ENCODE measurements at places on chromosomes 1 and 21.

DNA sequence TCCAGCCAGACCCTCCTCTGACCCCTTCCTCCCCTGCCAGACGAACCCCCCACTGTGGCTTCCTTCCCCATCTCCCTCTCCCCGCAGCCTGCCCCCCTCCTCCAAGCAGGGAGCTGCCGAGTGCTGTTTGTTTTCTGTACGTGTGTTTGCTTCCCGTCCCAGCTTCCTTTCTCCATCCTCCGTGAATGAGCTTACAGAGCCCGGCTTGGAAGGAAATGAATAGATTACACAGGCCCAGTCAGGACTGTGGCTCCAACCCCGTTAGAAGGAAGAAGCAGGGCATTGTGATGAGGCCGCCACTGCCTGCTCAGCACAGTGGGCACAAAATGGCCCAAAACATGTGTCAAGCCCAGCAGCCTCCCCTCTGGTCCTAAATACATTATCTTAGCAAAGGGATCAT lies 123.2 kb downstream of the IGSF21 start:
- no peak for DNase-seq

- no peak for DNase-seq
Measured at GRCh38 chr1:233681285-233681684, 67.4 kb downstream of the KCNK1 start.

DNA sequence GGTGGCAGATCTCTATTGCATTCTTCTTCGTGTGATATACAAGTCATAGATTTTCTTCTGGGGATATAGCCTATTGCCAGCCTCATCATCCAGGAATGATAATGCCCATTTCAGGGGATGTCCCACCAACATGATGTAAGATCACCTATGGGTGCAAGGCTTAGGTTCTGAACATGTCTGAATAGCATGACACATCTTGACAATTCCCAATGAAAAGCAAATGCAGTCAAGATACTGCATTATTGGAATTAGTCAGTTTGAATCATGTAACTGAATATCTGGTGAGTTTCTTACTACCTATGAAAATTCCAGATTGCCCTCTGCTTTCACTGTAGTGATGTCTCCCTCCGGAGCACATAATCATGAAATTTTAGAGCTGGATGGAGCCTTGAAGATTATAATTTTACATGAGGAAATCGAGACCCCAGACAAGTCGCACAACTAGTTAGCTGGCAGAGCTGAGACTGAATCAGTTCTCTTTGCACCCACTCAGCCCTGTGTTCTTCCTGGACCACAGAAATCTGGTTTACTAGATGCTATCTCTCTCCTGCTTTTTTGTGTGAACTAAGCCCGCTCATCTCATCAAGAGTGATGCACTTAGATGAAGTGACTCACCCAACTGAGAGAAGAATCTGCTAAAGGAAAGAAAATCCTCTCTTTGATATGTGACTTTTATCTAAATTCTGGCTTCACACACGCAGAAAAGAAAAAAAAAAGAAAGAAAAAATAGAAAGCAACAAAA lies 65.0 kb downstream of the WDR64 start:
- DNase-seq: no peak

GRCh38 chr1:64942675-64943074 lies 23.7 kb downstream of the JAK1 start:
- no peak for DNase-seq

DNA sequence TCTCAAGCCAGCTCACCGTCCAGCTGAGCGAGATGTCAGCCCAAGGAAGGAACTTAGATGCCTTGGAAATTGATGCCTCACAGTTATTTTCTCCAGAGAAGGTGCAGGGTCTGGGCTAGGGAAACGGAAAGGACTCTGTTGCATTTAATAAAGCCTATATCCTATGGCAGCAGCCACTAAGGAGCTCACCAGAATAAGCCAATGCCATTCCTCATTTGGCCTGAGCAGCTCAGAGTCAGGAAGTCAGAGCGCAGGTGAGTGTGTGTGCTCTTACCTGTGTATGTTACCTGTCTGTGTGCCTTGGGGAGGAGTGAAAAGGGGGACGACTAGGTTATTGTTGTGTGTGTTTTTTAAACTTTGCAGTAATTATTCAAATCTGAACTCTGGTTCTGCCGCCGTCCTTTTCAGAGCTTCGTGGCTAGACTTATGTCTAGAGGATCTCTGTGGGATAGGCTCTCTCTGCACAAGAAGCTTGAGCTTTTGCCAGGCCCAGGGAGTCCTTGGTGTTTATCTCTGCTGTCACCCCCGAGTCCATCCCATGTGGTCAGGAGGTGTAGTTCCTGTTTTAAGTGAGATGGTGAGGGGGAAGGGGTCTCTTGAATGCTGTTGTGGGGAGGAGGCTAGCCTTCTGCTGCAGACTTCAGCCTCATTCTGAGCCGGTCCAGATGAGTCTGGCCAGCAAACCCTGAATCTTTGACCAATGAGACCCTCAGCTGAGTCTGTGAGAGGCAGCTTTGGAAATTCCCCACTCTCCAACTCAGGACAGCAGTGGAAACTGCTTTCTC lies 2.4 kb downstream of the TMCC2 start:
- DNase-seq: no peak

DNA sequence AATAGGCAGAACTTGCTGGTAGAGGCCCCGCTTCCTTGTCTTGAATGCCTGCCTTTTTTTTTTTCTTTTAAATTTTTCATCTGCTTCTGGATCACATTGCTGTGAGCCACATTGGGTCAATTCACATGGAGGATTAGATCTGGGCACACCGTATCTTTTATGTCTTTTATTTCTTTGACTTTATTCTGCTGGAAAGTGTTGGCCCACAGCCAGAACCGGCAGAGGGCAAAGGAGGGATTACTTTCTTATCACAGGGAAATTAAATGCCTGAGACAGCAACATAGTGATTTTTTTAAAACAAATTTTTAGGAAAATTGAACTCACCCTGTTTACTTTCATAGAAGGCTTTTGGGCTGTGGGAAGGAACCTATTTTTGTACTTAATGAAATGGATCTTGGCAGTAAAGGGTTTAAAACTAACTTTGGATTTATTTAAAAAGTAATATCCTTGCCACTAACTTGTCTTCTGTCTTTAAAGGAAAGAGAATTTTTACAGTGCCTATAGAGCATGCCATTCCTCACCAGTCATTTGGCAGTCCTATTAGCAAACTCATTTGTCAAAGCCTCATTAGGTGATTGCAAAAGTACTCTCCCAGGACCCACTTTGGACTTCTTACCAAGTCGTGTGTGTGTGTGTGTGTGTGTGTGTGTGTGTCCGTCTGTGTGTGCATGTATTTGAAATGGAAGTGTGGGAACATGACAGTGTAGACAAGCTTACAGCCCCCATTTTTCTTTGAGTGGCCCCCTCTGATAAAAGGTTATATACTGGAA lies 68.4 kb downstream of the ST6GALNAC3 start:
- no peak for DNase-seq

DNA sequence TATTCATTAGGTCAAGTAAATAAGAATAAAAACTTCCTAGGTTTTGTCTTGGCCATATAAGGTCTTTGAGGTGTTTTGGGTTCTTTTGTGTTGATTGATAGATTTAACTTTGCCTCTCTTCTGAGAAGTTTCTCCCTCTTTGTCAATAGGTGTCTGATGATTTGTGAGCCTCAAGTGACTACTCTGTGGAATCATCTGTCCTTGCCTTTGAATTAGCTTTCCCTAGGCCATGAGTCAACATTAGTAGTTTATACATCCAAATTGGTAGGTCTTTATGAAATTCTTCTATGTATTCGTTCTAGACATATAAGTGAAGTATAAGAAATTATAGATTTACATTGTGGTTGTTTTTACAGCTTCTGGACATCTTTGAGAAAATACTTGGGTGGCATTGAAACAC lies 864.4 kb downstream of the USP25 start:
- DNase-seq: no peak

- no peak for DNase-seq
Measured at GRCh38 chr1:69952676-69953075, 252.7 kb downstream of the LRRC40 start.

DNA sequence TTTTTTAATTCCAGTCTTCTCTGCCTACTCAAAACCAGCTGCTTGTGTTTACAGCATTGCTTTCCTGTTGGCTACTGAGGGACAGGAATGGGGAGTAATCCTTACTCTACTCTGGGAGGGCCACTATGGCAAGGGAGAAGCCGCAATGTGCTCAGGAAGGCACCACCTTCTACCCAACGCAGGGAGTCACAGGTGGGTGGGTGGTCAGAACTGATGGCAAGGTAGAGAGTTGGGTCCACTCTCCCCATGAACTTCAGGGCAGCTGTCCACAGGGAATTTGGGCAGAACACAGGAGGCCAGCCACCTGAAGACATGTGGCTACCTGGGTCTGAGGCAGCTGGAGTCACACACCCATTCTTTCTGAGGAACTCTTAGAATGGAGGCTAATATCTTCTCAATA lies 40.5 kb upstream of the HMGB4 start:
- no peak for DNase-seq

DNA sequence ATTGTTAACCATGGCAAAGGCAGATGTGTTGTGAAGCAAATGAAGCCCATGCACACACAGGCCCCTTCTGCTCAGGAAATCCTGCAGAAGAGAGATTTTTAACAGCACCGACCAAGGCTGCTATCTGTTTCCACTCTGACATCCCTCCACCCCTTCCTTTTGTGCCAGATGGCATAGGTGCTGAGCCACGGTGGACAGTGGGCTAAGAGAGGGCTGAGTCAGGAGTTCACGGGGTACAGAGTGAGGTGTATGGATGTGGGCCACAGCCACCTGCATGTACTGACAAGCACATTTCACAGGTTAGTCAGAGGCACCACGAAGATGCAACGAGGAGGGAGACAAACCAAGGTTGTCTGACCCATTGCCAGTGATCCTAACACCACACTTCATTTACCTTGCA lies 9.5 kb downstream of the RSPH1 start:
- DNase-seq: no peak

DNA sequence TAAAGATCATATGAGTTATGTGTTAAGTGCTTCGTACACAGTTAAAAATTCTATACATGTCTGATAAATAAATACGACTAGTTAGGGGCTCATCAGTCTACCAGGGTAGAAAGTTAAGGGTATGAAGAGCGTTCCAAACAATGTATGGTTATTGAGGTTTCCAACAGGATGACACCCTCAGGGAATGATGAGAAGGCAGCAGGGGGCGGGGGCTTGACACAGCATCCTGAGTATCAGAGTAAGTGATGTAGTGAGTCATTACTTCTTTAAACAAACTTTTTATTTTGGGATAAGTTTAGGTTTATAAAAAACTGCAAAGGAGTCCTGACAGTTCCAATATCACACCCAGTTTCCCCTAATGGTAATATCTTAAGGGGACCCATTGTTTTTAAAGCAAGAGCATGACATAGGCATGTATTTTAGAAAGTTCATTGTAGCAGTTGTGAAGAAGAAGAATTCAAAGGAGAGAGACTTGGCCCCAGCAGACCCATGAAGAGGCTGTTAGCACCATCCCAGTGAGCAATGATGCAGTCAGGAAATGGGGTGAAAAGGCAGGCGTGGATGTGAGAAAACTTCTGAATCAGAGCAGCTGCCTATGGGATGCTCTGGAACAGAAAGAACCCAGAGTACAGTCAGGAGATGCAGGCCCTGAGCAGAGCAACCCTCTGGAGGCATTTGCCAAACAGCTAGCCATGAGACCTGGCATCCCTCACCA lies 15.0 kb upstream of the PSMB2 start:
- no peak for DNase-seq

DNA sequence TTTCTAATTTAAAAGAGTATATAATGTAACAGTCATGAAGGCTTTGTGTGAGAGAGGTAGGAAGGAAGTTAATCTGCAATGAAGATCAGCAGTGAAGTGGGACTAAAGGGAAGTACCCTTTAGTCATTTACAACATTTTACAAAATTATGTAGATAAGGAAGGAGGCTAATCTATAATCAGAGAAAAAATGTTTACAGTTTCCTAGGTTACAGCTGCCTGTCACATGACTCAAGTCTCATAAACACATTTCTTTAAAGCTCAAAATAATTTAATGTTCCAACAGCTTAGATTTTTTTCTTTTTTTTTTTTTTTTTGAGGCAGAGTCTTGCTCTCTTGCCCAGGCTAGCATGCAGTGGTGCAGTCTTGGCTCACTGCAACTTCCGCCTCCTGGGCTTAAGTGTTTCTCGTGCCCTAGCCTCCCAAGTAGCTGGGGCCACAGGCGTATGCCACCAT lies 26.2 kb upstream of the CAP1 start:
- no peak for DNase-seq

All from activated T-helper 1 cell treated with anti-CD3 and anti-CD28 coated beads, Interleukin-2, amount 50 U/mL, for 16 hours (primary cell).